ENCODE measurements at places on chromosomes 6 and 20. TPM values are rescaled to one million over a fixed set of nuclear protein-coding genes. Genes with fewer than 3 reads are reported as not detected.

GRCh38 chr6:68235326-68235784 is 399.7 kb upstream of the ADGRB3 start:
- no peak for DNase-seq

THBD gene
- not detected for total RNA-seq

DNA sequence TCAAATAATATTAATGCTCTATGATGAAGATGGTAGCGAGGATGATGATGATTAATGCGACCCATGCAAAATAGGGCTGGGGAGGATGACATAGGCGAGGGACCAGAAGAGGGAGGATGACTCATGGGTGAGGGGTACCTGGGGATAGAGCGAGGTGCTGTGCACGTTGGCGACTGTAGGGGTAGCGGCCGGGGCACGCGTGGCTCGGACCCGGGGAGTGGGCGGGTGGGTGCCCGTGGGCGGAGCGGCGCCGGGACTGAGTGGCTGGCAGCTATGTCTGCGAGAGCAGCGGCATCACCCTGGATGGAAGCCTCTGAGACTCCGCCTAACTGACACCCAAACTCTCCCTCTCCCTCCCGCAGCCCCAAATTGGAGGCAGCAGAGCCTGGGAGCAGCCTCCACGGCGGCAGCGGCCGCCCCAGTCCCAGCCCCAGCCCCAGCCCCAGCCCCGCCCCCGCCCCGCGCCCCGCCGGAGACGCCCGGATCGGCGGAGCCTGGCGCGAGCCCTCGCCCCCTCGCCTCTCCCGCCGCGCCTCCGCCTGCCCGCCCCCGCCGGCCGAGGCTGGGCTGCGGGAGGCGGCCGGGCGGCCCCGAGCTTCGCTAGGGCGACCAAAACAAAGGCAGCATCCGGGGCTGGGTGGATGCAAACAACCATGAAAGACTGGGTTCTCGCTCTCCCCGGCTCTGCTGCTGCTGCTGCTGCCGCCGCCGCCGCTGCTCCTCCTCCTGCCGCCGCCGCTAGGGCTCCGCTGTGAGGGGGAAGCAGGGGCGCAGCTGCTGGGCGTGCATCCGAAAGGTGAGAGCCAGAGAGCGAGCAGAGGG is at the start of gene RIMS1:
Gene RIMS1 (plus strand): TSS at position 367 of the 822 bp plus-strand sequence. CDS start 474 bp downstream, outside the sequence.
- peak; percentile 6 for DNase-seq

FAM209B gene
- 1.0 TPM for total RNA-seq

GRCh38 chr6:104527761-104528415 is 331.8 kb downstream of the HACE1 start:
- DNase-seq: peak; percentile 12

DNA sequence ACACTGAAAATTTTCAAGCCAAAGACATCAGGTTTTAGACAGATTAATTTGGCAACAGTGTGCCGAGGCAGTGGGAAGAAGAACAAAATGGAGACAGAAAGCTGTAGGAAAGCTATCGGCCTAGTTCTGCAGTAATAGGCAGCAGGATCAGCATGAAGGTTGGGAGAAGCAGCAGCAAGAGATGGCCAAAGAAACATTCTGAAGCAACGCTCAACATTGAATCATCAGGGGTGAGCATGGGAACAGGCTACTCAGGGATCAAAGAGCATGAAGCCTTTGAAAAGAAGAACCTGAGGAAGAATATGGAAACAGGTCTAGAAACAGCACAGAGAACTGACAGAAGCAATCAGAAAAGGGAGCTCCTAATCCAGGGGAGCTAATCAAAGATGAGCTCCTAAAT is 7.1 kb upstream of the DST start:
- no peak for DNase-seq

- DNase-seq: peak; percentile 15
These were observed 66.5 kb upstream of the PIM1 start for GRCh38 chr6:37103169-37104039.

GRCh38 chr6:75386050-75386770 is 101.6 kb upstream of the TMEM30A start:
- no peak for DNase-seq

C20orf202 gene
- not detected for total RNA-seq

WFDC10B gene
- not detected for total RNA-seq

C20orf144 gene
- 0.36 TPM for total RNA-seq

DNA sequence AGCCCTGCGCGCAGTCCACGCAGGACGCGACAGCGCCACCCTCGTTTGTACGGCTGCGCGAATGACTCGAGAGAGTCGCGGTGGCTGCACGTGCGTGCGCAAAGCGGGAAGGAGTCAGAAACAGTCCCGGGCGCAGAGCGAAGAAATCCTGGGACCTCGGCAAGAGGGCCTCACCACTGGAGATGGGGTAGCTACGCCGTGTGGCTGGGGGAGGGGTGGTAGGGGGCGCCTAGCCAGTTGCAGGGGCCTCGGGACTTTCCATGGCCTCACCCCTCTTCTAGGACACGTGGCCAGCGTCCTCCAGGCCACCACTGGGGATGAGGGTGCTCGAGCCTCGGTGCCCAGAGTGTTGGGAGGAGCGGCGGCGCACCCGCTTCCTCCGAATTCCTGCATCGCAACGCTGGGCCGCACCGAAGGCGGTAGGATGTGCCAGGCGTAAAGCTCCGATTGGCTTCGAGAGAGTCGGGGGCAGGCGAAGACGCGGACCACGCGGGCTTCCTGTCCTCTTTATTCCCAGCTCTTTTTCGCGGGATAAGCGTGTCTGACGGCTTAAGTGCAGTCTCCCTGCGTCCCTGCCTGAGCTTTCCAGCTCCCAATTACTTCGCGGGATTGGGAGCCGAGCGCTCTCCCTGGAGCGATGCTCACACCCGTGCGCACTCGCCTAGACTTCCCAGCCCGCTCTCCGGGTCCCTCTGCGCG is 38.7 kb downstream of the NCR2 start:
- no peak for DNase-seq

DNA sequence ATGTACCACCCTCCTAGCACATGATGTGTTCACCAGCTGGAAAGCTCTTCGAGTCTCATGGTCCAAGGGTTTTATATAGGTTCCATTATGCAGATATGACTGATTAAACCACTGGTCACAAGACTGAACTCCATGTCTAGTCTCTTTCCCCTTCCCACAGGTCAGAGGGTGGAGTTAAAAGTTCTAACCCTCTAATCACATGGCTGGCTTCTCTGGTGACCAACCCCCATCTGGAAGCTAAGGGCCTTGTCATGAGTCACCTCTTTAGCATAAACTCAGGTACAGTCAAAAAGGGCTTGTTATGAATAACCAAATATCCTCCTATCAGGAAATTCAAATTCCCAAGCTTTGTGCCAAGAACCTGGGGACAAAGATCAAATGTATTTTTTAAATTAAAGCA is 52.0 kb upstream of the KLHL31 start:
- no peak for DNase-seq

- peak; percentile 49 for DNase-seq
These were observed at the start of gene DCDC2 for GRCh38 chr6:24357336-24358218. DCDC2 (minus strand) TSS chr6:24358059; CDS start chr6:24357750, 309 bp downstream.

DNA sequence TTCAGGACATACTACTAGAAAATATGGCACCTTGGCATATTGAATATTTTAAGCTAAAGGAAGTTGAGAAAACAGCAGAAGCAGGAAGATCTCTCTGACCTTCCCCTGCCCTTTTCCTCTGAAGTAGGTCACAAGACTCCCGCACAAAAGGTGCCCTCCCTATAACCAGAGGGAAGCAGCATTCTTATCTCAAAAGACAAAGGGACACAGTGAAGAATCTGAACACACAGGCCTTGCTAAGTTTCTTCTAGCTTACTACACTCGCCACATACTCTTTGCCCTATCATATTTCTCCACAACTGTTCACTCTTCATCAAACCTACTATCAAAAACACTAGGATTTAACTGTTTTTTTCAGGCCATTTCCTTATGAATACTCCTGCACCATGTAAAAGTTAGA is 151.2 kb downstream of the ELOVL4 start:
- DNase-seq: no peak

TASP1 gene
- 8.8 TPM for total RNA-seq

DNA sequence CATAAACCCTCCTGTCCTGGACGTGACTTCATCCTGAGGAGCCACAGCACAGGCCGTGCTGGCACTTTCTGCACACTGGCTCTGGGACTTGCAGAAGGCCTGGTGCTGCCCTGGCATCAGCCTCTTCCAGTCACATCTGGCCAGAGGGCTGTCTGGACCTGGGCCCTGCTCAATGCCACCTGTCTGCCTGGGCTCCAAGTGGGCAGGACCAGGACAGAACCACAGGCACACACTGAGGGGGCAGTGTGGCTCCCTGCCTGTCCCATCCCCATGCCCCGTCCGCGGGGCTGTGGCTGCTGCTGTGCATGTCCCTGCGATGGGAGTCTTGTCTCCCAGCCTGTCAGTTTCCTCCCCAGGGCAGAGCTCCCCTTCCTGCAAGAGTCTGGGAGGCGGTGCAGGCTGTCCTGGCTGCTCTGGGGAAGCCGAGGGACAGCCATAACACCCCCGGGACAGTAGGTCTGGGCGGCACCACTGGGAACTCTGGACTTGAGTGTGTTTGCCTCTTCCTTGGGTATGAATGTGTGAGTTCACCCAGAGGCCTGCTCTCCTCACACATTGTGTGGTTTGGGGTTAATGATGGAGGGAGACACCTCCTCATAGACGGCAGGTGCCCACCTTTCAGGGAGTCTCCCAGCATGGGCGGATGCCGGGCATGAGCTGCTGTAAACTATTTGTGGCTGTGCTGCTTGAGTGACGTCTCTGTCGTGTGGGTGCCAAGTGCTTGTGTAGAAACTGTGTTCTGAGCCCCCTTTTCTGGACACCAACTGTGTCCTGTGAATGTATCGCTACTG is 22.0 kb upstream of the PYGB start:
- no peak for DNase-seq

DNA sequence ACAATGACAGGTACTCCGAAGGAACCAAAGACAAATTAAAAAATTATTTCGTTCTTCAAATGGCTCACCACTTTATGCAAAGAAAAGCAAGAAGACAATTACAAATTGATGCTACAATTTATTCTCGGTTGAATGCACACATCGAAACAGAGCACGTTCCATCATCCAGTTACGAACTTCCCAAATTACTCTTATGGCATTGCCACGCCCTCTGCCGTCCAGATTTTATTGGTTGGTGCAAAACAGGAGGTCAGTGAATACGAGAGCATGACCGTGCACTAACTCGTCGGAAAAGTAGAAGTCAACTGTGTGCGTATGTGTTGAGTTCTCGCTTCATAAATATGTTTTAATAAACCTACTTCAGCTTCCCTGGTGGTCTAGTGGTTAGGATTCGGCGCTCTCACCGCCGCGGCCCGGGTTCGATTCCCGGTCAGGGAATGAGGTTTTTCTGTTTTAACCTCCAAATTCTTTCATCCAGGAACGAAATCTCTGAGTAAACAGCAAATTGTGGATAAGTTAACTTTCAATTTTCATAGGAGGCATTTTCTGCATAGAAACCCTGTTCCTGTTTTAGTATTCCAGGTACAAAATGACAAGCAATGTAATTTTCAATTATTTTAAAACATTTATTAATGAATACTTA is 23.2 kb downstream of the ZNF311 start:
- DNase-seq: peak; percentile 77

DNA sequence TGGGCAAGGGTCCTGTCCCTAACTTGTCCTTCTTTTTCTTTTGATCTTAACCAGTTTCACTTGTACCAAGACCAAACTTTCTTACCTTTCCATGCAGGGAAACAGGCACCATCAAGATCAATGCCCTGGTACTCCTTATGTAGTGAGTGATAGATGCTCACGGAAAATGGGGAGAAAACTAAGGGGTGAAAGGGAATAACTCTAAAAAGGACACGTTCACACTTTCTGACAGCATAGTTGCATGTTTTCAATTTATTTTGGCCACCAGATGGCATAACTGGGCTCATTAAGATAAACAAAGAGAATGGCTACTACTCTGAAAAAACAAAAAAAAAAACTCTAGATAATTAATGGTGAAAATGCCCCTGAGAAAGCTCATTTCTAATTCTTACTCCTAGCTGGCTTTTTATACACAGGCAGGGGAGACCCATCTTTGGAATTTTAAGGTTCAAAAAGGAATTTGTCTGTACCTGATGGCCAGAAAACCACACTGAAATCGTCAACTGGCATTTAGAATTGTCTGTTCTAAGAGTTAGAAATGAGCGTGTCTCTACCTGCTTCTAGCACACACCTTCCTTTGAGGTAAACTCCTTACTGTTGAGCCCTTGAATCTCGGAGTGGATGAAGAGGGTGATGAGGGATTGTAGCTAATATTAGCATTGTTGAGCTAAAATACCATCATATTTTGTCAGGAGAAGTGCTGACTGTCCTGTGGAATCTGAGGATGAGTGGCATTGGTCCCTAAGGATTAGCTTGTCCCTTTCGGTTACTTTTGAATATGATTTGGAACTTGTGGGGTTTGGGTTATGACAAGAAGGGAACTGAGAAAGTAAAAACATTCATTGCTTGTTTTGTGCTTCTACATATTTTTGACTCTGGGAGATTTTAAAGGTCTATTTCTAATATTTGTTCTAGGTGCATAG is 62.2 kb upstream of the DDR1 start:
- no peak for DNase-seq

All from activated CD8-positive, alpha-beta T cell treated with anti-CD3 and anti-CD28 coated beads for 36 hours (primary cell).